ENCODE measurements at places on chromosomes 5 and 9. TPM values are rescaled to one million over a fixed set of nuclear protein-coding genes. Genes with fewer than 3 reads are reported as not detected.

The LHX2 gene
- not detected for total RNA-seq

- no peak for DNase-seq
Measured at GRCh38 chr5:143214890-143215289, 188.6 kb downstream of the NR3C1 start.

DNA sequence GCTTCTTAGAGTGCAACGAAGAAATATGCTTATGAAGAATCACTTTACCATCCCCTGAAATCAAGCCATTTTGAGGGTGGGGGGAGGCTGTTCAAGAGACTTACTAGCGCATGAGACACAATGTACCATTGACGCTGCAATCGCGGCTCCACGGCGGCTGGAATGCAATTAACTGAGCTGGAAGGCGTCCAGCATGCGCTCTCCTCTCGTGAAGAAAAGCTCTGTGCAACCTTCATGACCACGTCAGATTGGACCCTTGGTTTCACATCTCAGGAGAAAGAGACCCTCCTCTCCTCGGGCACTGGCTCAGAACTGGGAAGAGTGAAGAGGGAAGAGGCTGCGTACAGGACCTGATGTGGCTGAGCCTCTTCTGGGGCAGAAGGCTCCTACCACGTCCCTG is 138.5 kb upstream of the IRX2 start:
- DNase-seq: no peak

- DNase-seq: no peak
Measured at GRCh38 chr5:59115345-59115744, 532.5 kb downstream of the RAB3C start.

All from renal cortical epithelial cell (primary cell).